ENCODE measurements at places on chromosomes 7 and 10.

- DNase-seq, result no peak
Measured at GRCh38 chr10:87503886-87504285, 807 bp upstream of the MINPP1 start.

- no peak for DNase-seq
Measured at GRCh38 chr7:155360495-155361345, 63.0 kb downstream of the INSIG1 start.

DNA sequence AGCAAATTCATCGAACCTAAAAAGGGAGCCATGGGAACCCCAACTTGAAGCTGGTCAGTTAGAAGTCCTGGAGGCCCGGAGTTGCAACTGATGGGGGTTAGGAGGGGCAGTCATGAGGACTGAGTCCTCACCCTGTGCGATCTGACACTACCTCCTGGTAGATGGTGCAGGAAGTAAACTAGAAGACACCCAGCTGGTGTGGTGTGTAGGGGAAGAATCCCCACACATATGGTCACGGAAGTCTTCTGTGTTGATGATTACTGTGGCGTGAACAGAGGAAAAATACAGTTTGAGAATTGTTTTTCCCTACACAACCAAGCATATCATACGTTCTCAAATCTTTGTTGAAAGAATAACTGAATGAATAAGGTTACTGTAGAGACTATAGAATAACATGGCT is 164.6 kb upstream of the KCTD7 start:
- no peak for DNase-seq

- DNase-seq, result no peak
Measured at GRCh38 chr7:27295236-27295635, 52.6 kb downstream of the EVX1 start.

GRCh38 chr7:158705234-158705850 is 738 bp upstream of the NCAPG2 start:
- DNase-seq, result no peak

- no peak for DNase-seq
Measured at GRCh38 chr7:87316846-87317552, 28.5 kb upstream of the CROT start.

DNA sequence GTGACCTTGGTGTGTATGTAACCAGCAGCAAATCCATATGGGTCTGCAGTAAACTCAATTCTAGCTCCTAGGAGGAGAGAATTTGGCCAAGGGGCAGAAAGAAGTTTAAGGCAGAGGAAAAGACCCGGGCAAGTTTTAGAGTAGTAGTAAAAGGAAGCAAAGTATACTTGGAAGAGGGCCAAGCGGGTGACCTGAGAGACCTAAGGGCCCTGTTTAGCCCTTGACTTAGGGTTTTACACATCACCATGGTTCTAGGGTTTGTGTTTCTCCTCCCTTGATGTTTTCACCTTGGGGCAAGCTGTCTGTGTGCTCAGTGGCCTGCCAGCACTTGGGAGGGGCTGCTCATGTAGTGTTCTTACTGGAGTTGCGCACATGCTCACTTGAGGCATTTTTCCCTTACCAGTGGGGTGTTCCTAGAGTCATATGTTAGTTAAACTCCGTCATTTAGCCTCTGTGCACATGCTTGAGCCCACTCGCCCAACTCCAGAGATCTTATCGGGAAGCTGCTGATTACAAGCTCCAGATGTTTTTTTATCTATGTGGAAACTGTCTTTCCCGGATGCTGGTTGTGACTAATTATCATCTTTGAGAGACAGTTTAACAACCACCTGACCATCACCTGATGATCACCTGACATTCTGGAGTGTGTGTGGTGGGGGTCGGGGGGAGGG is 137.6 kb upstream of the PRSS1 start:
- no peak for DNase-seq

GRCh38 chr10:72694476-72695369 is 2.8 kb downstream of the MCU start:
- no peak for DNase-seq

DNA sequence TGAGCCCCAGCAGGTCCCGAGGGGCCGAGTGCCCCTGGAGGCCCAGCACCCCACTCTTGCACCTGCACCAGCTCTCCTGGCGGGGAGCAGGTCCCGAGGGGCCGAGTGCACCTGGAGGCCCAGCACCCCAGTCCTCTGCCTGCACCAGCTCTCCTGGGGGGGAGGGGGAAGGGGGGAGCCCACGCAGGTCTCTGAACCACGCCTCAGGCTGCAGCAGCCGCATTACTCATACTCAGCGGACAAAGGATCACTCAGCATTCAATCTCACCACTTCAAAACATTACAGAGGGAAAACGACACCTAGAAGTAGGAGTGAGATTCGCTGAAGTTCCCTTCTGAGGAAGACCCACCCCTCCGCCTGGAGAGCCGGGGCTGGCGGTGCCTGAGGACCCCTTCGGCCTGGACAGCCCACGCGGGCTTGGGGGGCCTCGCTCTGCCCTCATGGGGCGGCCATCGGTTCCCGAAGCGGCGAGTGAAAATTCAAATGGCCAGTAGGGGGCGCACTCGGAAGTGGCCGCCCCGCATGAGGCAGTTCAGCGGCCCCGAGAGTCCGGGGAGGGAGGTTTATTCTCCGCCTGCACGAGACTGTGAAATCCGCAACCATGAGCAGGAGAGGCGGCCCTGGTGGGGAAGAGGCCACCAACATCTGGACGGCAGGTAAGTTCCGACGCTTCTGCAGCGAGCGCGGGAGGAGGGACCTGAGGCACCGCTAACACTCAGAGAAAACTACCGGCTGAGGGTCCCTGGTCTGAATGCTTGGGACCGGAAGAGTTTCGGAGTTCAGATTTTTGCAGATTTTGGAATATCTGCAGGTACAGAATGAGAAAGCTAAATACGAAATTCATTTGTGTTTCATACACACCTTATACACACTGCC is 1.1 kb upstream of the GPER1 start:
- DNase-seq, result no peak

DNA sequence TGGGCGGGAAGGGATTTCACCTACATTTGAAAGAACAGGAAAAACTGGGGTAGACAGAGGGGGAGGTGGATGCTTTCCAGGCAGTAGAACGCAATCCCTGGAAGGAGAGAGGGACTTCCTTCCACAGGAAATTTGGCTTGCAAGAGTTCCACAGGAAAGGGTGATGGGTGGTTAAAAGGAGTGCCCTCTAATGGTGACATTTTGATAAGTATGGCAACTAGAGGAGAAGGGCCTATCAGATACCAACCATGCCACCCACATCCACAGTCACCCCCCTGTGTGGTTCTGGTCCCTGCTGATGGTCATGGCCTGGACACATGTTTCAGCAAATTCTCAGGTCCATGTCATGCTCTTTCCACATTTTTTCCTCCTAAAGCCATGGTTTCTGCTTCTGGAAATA is 27.1 kb upstream of the COL13A1 start:
- no peak for DNase-seq

- DNase-seq, result no peak
Measured at GRCh38 chr7:66206119-66206933, 1.2 kb downstream of the TPST1 start.

GRCh38 chr7:155702616-155703015 is 58.2 kb downstream of the RBM33 start:
- DNase-seq, result no peak

DNA sequence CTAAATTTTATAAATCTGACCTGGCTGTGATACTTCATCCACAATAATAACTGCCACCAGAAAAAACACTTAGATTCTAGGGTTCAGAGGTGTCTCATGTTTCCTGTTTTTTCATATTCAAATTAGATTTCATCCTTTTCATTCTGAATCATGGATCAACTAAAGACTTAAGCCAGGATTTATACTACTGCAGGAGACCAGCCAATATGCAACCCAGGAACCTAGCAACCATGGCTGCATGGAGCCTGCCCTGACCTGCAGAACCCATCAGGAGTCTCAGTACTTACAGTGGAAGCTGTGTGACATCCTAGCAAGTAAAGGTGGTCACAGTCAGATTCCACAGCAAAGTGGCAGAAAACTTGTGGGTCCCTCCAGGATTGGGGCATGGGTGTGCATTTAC is 40.5 kb upstream of the RNF148 start:
- no peak for DNase-seq

DNA sequence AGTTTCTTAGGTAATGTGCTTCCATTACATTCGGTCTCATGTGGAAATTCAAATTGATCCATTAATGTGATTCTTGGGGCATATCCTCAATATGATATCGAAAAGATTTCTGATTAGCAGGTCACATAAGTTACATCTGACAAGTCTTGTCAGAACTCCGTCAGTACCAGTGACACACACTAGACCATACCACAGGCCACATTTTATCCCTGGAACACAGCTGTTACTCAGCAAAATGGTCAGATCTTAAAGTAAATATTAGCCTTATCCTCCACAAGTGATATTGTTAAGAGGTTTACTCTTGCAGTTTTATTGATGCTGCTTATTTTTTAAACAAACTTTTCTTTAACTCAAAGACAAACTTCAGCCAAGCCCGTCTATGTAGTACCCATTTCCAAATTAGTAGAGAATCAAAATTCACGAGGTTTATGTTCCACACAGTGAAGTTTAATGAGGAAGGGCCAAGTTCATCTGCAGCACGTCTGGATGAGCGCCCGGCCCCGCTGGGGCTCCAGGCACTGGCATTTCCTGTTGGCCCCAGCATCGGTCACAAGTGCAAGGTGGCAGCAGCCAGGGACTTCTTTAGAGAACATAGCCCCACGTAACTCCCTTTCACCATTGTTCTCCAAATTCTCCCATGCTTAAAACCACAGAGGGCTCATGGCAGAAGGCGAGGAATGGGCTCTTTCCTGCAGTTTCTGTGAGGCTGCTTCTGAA is 132.2 kb downstream of the VIPR2 start:
- no peak for DNase-seq

GRCh38 chr7:25854608-25855497 is 297.1 kb upstream of the NFE2L3 start:
- DNase-seq, result peak; percentile 94

- no peak for DNase-seq
Measured at GRCh38 chr10:104501864-104502579, 139.1 kb upstream of the SORCS3 start.

DNA sequence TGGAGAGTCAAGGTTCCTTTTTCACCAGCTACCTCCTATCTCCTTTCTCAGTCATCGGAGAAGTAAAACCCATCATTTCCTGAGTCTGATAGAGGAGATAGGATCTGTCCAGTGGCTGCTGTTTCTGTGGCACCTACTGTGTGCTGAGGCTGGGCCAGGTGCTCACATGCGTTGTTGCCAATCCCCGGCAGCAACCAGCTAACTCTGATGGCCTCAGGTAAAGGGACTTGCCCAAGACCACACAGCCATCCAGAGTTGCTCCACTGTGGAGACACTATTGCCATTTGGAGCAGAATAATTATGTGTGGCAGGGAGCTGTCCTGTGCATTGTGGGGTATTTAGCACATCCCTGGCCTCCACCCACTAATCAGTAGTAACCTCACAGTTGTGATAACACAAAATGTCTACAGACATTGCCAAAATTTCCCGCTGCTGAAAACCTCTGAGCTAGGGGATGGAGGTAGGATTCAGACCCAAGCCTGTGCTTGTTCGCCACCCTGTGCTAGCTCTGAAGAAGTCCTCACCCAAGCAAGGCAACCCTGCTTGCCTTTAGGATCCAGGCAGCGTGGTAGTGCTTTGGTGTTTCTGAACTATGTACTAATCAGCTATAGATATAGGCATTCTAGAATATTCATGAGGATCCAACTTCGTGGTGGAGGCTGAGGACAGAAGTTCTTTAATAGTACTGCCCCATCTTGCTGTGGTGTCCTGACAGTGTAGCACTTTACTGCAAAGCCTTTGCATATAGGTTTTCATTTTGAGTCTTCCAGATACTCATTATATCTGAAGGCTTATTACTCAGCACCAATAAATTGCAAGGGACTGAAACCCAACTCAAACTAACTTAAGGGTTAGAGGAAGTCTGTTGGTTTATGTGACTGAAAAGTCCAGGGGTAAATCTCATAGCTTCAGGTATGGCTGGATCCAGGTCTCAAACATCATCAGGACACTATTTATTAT is 164.6 kb downstream of the GRK5 start:
- no peak for DNase-seq

DNA sequence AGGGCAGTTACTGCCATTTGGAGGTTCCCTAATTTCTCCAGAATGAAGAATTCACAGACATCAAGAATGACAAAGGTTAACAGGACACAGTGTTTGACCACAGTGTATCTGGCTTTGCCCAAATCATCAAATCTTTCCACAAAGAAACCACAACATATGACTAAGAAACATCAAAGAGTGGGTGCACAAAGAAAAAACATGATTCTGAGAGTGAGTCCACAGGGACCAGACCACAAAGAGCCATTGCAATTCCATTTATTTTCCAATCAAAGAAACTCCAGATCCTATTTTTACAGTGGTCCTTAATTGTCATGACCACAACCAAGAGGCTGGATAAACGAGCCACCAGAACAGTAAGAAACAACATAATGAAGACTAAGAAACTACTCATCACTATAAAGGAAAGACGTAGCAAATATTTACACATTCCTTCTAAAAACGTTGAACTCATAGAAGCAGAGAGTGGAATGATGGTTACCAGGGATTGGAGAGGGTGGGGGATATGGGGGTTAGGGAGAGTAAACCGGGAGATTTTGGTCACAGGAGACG is 286.5 kb downstream of the DOCK4 start:
- DNase-seq, result no peak

- DNase-seq, result no peak
Measured at GRCh38 chr7:92282930-92283329, 37.2 kb downstream of the ANKIB1 start.

DNA sequence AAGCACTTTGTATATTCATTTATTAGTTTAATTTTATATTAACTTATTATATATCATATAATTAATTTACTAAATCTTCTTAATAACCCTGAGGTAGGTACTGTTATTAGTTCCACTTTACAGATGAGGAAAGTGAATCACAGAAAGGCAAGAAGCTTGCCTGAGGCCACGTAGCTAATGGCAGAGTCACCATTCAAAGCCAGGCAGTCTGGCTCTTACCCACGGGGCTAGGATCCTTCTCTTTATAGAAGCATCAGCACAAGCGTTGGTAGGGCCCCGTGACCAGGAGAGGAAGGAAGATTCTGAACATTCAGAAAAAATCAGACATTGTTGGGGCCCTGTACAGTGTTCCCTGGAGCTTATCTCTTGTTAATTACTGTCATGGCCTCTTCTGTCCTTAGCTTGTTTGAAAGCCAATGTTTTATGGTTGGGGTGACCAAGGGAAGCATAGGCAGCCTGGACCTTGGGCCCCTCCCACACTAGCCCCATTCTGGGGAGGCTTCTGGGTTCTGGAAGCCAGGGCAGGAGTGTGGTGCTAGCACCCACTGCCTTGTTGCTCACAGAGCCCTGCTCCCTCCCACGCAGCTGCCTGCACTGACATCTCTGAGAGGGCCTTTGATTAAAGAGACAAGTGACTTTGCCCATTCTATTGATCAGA is 31.1 kb upstream of the SLF2 start:
- DNase-seq, result no peak
